Stimulated activated CD4-positive, alpha-beta T cell treated with anti-CD3 and anti-CD28 coated beads, Interleukin-1b, Interleukin-23, amount 100 ng/mL, for 24 hours (primary cell): ENCODE measurements at places on chromosomes 2 and 18.

- no peak for DNase-seq
These were observed 156.3 kb downstream of the CABLES1 start for GRCh38 chr18:23291456-23292205.

DNA sequence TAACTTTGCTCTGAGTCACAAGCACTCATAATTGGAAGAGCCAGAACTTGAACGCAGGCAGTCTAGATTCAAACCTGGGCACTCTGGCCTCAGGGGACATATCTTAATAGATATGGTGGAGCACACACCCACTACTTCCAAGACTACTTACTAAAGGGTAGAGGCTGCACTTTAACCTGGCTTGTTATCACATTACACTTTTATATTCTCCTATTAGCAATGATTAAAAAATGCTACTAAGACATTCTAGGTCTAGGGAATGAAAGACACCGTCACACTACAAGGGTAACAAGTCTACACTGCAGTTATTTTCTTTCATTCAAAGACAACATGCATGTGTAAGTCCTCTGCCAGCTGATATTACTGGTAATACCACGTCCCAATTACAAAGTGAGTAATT, 258.8 kb downstream of the ZNF521 start:
- DNase-seq, result no peak

DNA sequence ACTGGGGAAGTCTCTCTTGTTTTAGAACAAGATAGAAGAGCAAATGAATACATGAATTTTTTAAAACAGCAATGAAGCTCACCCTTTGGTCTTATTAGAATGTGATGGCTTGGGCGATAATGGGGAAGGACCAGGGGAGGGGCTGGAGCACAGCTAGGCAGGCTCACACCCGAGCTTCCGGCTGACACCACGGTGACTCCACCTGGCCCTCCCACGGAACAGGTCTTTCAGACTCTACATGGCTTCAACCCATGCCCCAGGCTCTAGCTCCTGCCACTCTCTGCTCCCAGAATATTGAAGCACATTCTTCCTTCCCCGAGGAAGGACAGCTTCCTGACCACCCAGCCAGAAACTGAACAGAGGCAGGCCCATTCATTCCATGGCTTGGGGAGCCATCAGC, 127.5 kb upstream of the AGAP1 start:
- no peak for DNase-seq

- no peak for DNase-seq
These were observed 605.2 kb downstream of the NR4A2 start for GRCh38 chr2:155727187-155727895.

DNA sequence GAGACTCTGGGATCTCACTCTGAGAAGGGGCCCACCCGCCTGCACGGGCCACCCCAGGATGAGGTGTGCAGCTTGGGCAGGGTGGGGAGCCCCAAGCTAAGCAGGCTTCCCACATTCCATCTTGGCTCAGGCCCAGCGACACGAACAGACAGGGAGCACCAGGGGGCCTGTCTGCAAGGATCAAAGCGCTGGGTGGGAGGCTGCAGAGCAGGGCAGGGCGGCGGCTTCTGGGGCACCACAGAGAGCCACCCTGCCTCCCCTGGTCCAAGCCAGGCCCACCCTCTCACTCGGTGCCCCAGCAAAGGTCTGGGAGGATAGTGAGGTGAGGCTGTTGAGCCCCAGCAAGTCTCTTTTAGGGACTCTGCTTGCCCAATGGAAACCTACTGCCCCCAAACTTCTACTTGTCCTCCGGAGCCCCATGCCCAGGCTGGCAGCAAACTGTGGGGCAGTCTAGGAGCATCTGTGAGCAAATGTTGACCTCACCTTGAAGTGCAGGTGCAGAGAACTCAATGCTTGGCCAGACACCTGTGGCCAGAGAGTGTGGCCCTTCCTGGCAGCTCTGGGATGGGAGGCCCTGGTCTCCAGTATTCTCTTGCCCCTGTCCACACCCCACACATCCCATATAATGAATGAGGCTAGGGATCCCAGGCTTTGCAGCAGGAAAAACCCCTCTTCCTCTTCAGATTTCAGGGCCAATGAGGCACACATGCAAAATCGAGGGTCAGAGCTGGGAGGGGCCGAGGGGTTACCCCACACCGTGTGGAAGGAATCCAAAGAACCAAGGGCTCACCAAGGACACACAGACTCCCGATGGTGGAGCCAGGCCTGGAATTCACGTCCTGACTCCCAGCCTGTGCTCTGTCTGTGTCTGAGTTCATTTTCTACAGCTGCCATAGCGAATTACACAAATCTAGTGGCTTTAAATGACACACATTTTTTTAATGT, 18.8 kb upstream of the GLI2 start:
- DNase-seq, result no peak

DNA sequence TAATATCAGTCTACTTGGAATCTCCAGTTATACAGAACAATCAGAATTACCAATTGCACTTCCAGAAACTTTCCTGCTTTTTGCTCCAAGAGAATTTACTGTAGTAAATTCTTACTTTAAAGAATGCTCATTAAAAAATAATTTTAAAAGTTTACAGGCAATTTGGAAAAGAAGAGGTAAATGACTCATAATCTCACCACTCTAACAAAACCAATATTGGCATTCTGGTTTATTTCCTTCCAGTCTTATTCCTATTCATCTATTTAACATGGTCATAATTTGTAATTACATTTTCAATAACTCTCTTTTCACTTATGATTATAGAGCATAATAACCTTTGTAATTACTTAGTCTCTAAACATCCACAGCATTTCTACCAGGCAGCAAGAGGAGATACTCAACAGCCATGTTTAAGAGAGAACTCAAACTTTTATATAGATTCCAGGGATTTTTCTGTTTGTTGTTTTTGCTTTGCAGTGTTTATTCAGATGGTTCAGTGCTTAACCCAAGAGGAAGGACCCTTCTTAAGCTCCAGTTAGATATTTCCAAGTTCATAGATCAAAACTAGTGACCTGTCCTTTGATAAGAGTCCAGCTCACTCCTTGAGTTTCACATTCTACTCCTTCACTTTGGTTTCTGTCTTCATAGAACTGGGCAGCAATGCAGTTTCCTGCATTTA, 464.7 kb downstream of the TXNL1 start:
- DNase-seq, result no peak

DNA sequence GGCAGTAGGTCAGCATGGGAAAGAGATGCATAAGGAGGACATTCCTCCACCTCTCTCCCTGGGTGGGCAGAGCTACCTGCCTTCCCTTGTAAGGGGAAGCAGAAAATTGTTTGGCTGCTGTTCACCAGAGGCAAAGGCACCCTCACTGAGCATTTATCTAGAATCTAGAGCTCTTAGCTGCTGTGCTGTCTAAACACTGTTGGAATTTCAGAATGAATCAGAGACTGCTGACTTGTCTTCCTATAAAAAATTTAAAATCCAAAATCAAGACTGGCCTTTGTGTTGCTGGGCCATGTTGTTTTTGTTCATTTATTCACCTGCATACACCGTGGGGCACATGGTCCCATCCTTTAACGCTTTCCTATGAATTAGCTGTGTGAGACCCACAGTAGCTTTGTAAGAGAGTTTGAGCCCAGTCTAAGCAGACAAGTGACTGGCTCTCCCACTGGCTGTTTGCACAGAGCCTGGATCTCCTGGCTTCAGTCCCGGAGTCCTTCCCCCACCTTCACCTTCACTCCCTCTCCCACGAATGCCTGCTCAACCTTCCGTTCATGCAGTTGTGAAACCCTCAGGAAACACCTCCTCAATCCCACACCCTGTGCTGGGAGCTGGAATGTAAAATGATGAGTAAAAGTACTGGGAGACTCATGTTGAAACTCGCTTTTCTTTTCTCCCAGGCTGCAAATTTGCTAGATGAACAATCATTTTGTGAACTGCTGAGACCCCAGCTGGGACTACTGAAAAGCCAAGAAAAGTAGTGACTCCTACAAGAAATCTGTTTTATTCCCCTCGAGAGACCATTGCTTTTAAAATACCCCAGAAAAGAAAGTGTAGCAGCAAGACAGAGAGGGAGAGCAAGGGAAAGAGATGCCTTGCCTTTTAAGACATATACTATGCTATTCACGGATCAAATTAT, 76.2 kb downstream of the FAM168B start:
- DNase-seq, result no peak

DNA sequence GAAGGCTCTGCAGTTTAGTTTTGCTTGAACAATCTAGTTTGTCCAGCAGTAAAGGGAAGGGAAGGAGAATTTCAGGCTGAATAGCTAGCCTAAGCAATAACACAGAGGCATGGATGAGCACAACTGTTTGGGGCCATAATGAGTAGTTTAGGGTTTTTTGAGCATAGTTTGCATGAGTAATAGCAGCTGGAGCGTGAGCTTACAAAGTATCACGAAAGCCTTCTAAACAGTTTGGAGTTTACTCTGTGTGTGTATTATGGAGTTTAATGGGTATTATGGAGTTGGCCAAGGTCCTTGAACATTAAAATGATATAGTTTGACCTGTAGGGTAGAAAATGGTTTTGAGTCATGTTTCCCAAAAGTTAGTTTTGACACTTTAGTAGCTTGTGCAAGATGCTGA, 782.3 kb downstream of the ERBB4 start:
- no peak for DNase-seq

- no peak for DNase-seq
These were observed 1.1 kb upstream of the NEMP2 start for GRCh38 chr2:190535586-190535985.

DNA sequence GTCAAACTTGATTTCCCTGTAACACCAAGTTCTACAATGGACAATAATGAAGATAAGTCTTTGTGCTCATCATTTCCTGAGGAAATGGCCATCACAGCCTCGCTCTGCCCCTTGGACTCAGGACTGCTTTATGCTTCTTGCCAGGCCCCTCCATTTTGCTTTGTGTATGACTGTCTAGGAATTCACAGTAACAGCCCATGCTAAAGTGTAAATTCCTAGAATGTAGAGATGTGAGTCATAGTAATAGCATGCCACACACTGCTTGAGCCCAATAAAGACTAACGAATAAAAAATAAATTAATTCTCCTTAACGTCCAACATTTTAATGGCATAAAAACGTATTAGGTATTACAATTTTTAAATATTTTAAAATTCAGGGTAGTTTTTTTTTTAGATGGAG, 226.5 kb downstream of the PID1 start:
- no peak for DNase-seq

DNA sequence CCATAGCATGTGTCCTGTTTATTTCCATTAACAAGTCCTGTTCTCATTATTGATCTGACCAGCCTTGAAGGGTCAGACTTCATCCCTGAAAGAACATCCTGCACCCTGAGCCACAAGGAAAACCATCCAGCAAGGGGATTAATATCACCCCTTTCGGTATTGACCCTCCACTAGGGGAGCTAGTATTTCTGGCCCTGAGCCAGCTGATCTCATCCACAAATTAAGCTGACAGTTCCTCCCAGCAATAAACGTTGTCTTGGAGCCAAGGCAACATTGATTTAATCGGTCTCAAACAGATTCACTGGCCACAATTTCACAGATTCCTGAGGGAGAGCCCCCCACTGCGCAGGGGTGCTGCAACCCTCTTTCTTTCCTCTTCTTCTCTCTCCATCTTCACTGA, 353.1 kb upstream of the FANCL start:
- DNase-seq, result no peak

- no peak for DNase-seq
These were observed 458.0 kb upstream of the ID2 start for GRCh38 chr2:8223695-8224346.

DNA sequence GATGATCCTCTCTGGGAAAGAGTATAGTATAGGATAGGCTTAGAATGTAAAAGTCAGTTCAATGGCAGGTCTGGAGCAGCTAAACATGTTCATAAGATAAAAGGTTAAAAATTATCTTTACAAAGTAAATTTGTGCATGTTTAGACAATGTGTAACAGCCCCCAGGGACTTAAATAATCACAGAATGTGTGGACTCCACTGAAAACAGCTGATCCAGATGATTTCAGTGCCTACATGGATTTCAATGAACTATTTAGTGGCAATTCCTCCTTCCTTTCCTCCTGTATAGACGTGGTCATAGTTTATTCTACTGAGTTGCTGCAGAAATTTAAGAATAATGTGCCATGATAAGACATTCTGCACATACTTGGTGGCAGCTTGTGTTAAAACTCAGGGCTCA, 42.9 kb downstream of the ARHGEF33 start:
- DNase-seq, result no peak

DNA sequence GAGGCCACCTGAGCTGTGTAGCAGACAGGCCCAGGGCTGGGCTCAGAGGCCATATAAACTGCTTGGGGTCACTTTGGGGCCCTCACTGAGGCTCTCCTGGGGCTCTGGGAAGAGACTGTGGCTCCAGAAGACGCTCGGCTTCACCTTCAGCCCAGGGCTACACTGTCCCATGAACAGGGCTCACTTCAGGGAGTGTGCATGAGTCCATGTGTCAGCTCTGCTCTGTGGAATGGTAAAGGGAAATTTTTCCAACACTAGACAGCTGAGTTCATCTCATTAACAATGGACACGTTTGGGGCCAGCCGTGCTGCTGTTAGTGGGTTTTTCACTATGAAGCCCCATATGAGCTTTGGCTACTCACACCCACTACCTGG, 65.4 kb upstream of the TFCP2L1 start:
- DNase-seq, result no peak

DNA sequence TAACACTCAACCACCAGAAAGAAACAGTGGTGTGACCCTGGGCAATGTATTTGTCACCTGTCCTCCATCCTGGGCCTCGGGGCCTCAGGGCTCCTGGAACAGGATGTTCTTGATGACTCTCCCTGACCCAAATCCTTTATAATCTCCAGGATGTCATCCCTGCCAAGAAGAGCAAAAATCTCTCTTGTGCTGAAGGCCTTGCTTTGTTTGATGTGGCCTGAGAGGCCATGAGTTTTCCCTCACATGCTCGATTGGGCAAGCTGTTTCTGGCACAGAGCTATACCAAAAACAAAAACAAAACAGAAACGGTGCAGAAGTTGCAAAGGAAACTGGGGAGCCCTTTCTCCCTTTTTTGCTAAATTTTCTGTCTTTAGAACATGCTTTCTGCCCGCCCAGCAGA, 35.7 kb upstream of the ST3GAL5 start:
- no peak for DNase-seq
